ENCODE measurements at places on chromosomes 3 and 15. TPM values are rescaled to one million over a fixed set of nuclear protein-coding genes. Genes with fewer than 3 reads are reported as not detected.

Gene IL1RAP
- total RNA-seq, result 239 TPM

Gene GP5
- total RNA-seq, result 0.21 TPM

Gene CCR8
- total RNA-seq, result not detected

Gene MRPS25
- total RNA-seq, result 56.6 TPM

Gene NMNAT3
- total RNA-seq, result 9.7 TPM

All from Calu3 (cell line).